ENCODE measurements at places on chromosomes 4 and X.

DNA sequence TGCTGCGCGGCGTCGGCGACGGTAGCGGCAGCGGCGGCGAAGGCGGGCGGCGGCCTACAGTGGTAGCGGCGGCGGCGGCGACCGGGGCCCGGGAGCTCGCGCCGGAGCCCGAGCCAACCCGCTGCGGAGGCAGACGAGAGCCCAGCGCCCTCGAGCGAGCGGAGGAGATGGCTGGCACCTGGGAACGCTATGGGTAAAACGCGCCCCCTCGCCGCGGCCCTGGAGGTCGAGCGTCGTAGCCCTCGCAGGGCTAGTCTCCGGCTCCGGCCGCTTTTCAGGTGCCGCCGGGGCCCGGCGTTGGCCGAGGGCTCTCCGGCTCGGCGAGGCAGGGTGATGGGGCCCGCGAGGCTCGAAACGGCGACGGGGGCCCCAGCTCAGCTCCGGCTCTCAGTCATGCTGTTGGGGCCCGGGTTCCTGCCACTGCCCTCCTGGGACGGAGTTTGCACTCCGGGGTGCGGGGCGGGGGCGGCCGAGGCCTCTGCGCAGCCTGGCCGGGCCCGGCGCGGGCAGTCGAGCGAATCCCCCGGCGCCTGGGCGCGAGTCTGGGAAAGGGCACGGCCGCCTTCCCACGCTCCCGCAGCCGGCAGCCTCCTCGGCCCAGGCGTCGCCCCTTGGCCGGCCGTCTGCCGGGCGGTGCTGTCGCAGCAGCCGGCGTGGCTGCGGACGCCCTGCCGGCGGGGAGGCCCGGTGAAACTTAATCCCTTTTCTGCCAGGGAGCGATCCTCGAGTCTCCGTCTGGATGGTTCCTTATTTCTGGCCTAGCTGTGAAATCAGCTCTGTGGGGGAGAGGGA is 768 bp downstream of the MID2 start:
- peak; percentile 42 for DNase-seq

DNA sequence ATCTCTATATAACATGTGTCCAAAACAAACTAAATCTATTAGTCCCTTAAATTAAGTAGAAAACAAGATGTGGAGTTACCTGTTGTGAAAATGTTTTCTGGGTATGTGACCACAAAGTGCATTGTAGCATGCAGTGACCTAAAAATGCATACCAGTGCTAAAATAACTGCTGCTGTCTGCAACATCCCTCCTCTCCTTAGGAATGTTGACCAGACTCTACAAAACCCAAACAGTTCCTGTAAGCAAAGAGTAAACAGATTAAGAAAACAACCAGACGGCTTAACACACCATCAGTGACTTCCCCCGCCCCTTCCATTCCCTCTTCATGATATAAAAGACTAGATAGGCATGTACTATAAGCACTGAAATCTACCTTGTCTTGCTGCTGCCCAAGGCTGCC is 15.8 kb upstream of the RAB33B start:
- no peak for DNase-seq

DNA sequence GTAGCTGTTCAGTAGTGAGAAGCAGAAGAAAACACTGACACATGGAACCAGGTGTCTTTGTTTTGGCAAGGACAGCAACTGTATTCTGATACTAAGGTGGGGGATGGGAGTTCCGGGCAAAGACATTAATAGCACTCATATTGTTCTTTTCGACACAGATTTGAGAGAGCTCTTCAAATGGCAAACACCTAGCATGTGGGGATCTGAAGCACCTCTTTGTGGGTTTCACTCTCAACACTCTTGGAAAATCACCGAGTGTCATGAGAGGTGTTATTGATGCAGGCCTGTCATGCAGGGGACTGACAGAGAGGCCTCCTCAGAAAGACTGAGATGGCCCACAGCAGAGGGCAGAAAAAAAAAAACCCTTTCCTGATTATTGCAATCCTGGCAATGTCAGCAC is 228.4 kb upstream of the VCX start:
- peak; percentile 98 for DNase-seq

GRCh38 chrX:154396973-154397887 is 947 bp upstream of the RPL10 start:
- peak; percentile 63 for DNase-seq

GRCh38 chr4:185282968-185283367 is 73.6 kb downstream of the SNX25 start:
- no peak for DNase-seq

GRCh38 chr4:156773648-156774357 is 197.8 kb downstream of the PDGFC start:
- no peak for DNase-seq

DNA sequence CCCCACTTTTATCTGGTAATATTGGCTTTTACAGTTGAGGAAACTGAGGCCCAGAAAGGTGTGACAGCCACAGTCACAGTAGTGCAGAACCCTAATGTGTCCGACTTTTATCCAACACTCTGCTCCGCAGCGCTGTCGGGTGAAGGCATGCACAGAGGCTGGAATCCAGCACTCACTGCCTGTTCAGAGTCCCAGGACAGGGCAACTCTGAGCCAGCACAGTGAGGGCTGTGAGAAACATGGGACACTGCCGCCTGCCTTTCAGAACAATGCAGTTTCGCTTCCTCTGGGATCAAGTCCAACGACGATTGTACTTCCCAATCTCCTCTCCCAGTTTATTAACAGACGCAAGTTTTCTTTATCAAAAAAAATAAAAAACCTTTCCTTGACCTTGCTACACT is 41.9 kb upstream of the PDGFRA start:
- DNase-seq: no peak

DNA sequence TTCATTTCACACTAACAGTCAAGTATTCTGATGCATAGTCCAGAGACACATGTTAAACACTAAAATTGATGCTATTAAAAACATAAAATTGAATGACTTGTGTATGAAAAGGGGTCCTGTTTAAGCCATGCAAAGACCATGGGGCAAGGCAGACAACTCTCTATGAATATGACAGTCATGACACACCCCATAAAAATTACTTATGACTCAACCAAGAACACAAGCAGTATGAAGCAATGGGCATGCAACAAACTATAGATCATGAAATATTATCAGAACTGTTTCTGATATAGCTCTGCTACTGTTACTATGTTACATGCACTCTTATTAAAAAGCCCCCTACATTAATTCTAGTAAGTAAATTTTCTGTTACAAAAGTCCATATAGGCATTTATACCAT is 57.5 kb upstream of the ZCCHC13 start:
- no peak for DNase-seq

GRCh38 chr4:106369456-106370060 is 980 bp upstream of the GIMD1 start:
- DNase-seq: peak; percentile 17

- DNase-seq: no peak
Observed at GRCh38 chr4:153045111-153045982, 109.2 kb downstream of the FHDC1 start.

GRCh38 chr4:6405397-6405706 is 67.1 kb downstream of the PPP2R2C start:
- peak; percentile 80 for DNase-seq

DNA sequence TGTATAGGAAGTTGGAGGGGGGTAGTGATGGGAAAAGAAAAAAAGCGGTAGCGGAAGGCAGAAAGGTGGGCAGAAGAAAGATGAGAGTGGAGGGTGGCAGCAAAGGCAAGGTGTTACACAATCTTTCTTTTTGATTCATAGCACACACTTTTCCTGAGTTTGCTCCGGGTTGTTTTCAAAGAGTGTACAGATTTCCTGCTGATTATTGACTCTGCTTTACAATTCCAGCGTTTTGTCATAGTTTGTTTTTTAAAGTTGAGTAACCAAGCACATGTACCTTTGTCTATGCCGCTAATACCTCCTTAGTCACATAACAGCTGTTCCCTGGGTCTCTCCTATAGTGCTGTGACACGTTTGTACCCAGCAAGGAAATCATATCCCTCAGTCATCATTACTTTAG is 50.3 kb downstream of the AGA start:
- DNase-seq: no peak

GRCh38 chr4:188624370-188624769 is 485.1 kb downstream of the TRIML1 start:
- no peak for DNase-seq

DNA sequence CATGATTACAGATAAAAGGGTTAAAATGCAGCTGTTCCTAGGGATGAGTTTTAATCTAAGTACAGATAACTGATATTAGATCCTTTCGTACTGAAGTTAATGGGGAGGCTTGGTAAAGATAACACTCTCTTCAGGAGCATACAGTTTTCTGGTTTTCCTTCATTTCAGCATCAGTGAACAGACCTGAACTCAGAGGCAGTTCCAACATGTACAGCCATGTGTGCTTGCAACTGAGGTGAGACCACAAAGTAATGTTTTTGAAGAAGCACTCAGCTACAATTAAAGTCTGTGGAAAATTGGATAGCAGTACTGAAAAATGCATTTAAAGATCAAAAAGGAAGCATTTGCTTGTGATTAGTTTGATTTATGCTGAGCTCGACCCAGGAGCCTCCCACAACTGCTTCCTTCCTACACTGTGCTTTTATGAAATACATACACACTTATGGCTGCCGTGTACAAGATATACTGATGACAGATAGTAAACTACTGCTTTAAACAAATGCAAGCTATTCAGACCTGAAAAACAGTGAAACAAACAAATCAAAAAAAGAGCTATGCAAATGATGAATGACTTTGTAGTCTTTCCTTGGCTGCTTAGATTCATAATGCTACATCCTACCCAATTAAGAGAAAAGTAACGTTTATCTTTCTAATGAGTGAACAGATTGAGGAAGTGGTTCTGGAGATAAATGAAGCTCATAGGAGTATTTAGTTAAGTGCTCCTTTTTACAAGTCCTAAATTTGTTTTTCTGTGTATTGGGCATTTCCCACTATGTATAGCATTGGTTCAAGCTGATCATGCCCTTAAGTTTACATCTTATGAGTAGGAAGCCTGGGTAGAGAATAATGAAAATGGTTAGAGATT is 68.4 kb downstream of the PDLIM5 start:
- no peak for DNase-seq

DNA sequence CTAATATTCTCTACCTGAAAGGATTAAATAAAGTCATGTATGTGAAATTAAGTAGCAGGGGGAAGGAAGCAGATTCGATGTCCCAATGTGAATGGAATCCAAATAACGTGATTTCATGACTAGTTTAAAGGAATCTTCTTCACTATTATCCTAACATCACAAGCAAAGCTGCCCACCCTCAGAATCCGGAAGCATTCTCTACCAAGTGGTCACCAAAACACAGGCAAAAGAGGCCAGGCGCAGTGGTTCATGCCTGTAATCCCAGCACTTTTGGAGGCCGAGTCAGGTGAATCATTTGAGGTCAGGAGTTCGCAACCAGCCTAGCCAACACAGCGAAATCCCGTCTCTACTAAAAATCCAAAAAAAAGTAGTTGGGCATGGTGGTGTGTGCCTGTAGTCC is 212.9 kb downstream of the LDB2 start:
- DNase-seq: no peak

DNA sequence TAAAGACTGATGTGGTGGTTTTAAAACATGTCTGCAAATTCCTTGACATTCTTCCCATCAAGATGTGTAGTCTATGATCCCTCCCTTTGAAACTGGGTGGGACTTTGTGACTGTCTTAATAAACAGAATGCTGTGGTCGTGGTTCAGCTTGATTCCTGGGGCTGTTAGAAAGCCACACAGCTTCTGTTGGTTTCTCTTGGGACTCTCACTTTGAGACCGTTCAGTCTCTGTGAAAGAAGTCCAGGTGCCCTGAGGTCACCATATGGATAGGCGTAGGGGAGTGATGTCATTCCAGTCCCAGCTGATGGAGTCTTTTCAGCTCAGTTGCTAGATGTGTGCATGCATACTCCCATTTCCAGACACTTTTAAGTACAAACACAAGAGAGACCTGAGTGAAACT is 216.6 kb downstream of the KDR start:
- DNase-seq: no peak

DNA sequence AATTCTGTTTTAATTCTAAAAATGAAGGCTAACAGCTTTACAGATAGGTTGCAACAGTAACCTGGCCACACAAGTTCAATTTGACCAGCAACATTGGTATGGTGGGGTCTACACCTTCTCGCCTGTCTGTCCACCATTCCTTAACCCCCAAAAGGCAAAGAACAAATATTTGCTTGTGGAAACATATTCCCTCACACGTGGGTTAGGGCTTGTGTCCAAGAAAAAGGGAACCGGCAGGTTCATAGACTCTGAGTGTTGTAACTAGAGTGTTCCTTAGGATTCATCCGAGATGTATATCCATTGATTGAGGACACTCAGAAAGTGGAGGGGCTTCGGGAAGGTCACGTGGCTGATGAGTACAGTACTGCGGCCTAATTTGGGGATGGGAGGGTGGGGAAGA is 54.1 kb downstream of the C4orf51 start:
- DNase-seq: no peak

DNA sequence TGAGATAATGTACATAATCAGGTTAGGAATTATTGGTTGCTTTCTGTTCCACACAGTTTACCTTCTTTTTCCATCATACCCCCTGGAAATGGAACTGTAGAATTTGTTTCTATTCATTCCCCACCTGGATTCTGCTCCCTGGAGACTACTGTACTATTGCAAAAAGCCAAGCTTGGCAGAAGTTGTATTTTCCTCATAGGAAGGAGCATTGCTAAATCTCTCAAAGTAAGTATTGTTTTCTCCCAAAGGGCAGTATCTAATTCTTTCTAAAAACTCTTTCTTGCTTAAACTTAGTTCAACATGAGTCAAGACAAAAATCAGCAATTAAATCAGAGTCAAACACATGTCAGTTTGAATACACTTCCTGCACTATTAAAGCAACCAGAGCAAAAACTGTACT is 136.2 kb downstream of the CDS1 start:
- no peak for DNase-seq

GRCh38 chrX:138651494-138651893 is 60.0 kb downstream of the FGF13 start:
- no peak for DNase-seq
